ENCODE measurements at places on chromosomes 2 and 18.
A peak's percentile ranks its signal among the peaks of the same experiment; 100 is the strongest.

DNA sequence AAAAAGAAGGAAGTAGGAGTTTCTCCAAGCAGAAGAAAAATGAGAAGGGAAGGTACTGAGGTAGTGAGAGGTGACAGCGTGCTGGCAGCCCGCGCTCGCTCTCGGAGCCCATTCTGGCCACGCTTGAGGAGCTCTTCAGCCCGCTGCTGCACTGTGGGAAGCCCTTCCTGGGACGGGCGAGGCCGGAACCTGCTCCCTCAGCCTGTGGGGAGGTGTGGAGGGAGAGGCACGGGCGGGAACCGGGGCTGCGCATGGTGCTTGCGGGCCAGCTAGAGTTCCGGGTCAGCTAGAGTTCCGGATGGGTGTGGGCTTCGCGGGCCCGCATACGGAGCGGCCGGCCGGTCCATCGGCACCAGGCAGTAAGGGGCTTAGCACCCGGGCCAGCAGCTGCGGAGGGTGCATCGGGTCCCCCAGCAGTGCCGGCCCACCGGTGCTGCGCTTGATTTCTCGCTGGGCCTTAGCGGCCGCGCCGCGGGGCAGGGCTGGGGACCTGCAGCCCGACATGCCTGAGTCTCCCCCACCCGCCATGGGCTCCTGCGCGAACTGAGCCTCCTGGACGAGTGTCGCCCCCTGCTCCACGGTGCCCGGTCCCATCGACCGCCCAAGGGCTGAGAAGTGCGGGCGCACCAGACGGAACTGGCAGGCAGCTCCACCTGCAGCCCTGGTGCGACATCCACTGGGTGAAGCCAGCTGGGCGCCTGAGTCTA is 11.1 kb upstream of the CYS1 start:
- no peak for DNase-seq

DNA sequence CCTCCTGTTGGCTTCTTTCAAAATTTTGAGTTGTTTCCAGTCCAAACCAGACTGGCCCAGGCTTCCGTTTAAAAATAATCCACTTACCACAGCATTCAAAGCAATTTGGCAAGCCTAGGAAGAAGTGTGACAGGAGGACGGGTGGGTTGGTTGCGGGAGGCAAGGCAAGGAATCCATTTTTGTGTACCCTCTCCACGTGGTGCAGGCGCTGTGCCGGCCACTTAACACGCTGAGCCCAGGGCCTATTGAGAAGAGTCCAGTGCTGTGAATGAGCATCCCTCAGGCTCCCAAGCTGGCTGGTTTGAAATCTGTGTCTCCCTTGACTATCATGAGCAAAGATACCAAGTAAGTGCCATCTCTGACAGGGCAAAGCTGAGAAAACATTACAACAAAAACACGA is 160.9 kb downstream of the NCKAP5 start:
- no peak for DNase-seq

- no peak for DNase-seq
Measured at GRCh38 chr2:104874230-104874629, 20.3 kb downstream of the POU3F3 start.

GRCh38 chr2:25207078-25207545 is 38.7 kb upstream of the POMC start:
- DNase-seq: no peak

GRCh38 chr18:44682201-44682870 is 1.6 kb downstream of the SETBP1 start:
- no peak for DNase-seq

- peak; percentile 57 for DNase-seq
Measured at GRCh38 chr18:27136208-27136535, 48.9 kb downstream of the CHST9 start.

DNA sequence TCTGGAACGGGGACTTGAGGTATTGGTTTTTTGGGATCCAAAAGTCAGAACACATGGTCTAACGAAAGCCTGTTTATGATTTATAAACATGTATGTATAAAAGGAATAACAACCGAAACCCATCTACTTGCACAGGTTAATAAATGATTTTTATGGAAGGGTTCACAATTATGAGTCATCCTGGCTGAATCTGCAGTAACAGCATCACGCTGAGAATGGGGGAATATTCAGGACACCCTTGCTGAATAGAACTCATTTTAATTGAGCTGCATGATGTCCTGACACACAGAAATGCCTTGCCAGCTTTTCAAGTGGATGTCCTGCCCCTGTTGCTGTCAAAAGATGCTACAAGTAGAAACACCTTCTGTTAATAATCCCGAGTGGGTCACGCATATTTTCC is 54.7 kb upstream of the TGFA start:
- DNase-seq: no peak

DNA sequence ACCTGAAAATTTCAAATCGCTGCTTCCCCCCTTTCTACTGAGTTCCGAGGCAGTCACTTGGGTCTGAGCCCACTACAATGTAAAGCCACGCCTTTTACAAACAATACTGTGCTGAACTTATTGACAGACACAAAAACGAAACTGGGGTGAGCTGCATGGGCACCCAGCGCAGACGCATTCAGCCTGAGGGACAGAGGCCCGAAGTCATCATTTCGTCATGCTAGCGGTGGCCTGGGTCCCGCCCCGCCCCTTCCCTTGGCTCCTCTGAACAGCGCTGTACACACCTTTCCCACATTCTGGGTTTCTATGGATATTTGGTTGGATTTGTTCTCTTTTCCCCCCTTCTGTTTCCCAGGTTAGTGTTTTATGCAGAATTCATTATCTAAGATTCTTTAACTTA is 71.7 kb downstream of the EIPR1 start:
- DNase-seq: no peak

- DNase-seq: no peak
Measured at GRCh38 chr2:240672076-240672700, 10.5 kb downstream of the AQP12B start.

DNA sequence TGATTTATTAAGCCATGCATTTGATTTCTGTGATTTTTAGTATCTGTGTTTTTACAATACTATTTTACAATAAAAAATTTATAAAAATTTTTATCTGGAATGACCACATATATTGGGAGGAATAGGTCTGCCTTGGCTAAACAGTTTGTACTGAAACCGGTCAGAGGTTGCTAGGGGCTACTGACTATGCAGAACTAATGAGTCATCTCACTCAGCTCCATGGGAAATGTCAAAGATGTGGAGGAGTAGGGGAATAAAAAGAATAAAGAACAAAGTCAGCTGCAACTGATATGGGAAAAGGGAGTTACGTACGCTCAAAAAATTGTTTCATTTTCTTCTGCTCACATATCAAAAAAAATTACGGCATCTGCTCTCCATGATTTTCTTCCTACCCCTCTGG is 8.6 kb upstream of the TMEM163 start:
- peak; percentile 90 for DNase-seq

DNA sequence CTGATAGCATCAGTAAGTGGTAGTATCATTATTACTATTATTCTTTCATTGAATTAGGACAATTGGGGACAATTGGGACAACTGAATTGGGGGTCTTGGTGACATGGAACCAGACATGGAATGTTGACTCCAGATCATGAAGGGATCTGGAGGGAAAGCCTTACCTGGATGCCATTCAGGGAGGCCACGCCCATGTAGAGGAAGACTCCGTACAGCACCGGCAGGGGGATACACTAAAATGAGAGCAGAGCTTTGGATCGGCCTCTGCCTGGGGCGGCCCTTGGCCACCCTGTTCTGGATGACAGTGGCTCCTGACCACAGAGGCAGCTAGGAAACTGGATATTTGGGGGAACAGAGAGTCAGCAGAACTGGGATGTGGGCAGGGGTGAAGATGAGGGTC is 29.2 kb downstream of the MTHFD2 start:
- no peak for DNase-seq

GRCh38 chr18:23069481-23069880 is 65.8 kb upstream of the CABLES1 start:
- no peak for DNase-seq

- DNase-seq: peak; percentile 27
Measured at GRCh38 chr2:46252891-46253659, 44.1 kb upstream of the EPAS1 start.

DNA sequence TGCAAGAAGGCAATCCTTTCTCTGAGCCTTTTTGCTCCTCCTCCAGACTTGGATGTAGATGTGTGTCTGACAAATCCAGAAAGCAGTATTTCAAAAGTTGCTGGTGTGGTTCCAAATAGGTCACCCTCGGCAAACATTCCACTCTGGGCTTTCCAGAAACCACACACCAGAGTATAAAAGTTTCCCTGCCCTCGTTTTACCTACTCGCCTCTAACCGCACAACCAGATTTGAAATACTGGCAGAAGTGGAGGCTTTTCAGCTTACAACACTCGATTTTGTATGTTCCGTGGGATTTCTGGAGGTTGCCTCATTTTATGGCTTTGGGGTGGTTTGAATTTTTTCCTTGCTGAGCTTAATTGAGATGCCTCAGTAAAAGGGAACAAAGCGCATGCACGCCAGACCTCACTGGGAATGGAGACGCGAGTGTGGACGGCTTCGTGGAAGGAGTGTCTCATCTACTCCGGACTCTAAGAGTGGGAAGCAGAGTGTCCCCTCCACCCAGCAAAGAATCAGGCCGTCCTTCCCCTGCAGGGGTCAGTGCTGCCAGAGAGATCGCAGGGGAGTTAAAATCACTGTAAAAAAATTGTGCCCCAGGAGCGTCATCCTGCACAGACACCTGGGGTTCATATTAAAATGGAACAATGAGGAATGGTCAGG is 44.0 kb upstream of the RPL31 start:
- DNase-seq: peak; percentile 99

- no peak for DNase-seq
Measured at GRCh38 chr2:30341500-30342267, 105.4 kb upstream of the LCLAT1 start.

GRCh38 chr2:204116159-204116792 is 179.7 kb downstream of the ICOS start:
- DNase-seq: no peak

DNA sequence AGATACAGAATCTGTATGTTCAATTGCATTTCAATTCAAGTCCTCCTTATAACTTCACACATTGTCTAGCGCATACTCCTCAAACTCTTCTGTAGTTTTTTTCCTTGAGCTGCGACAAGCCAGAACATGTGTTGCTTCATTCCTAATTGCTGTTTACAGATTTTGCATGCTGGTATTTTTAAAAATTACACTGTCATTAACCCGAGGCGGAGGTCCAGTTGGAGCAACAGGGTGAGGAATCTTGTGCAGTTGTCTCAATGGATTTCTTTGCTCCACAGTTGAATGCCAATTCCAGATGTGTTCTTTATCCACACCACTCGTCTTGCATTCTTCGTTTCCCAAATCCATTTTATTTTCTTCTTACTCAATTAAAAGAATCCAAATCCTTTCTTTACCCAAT is 16.4 kb upstream of the SERPINB13 start:
- no peak for DNase-seq

GRCh38 chr2:195592105-195592504 is 64.9 kb upstream of the SLC39A10 start:
- DNase-seq: no peak

DNA sequence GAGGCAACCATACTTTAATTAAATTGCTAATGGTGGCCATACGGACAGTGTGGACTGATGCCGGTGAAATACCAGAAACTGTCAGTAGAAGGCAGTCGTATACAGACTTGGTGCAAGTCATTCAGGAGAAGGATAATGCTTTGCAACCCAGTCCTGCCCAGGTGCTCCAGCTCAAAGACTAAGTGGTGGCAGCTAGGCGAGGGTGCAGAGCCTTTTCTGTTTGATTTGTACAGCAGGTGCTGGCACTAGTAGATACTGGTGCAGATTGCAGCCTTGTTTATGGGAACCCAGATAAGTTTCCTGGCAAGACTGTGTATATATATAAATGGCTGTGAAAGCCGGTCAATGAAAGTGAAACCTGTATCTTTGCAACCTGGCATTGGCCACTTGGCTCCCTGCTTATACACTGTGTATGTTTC is 208.3 kb upstream of the SYT4 start:
- no peak for DNase-seq

DNA sequence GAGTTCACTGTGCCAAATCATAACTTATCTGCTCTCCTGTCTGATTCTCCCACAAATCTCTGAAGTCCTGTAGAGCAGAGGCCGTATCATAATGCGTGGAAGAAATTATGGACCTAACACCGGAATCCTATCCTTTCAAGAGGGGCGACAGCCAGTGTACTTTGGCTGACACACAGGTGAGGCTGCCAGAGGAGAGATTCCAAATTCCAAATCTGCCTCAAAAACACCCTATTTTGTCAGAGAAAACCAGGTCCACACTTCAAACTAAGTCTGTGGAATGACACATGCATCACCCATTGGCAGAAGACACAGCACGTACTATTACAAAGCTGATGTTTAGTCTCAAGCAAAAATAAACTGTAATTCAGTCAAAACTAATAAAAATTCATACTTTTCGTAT is 139.2 kb upstream of the PID1 start:
- no peak for DNase-seq

DNA sequence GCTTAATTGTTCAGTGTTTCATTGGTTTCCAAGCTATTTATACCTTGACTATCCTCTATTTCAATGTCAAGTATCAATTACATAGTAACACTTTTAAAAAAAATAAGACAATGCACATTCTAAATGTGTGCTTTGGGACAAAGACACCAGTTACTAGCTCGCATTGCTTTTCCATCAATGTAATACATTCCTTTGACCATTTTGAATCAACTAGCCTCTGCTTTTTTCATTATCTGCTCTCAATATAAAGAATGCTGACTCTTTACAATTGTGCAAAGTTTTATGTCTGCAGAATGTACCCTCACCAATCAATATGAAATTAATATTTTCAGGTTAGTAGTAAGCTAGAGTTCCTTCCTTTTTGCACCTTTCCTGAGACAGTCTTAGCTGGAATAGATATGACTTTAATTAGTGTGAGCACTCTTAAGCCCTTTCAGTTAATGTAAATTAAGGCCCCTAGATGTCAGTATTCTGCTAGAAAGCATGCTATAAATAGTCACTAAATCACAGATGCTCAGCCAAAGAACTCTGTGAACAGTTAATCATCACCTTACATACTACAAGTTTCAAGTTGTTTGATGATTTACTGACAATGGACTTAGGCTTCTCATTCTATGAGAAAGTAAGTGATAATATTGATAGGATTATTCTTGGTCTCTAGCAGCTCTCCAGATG is 413.6 kb downstream of the PTH2R start:
- DNase-seq: no peak

GRCh38 chr2:79909521-79909920 is 395.0 kb downstream of the LRRTM1 start:
- DNase-seq: no peak
